ENCODE measurements at places on chromosomes 12 and 14.

- DNase-seq: no peak
Measured at GRCh38 chr12:51240971-51241370, 2.3 kb downstream of the DAZAP2 start.

DNA sequence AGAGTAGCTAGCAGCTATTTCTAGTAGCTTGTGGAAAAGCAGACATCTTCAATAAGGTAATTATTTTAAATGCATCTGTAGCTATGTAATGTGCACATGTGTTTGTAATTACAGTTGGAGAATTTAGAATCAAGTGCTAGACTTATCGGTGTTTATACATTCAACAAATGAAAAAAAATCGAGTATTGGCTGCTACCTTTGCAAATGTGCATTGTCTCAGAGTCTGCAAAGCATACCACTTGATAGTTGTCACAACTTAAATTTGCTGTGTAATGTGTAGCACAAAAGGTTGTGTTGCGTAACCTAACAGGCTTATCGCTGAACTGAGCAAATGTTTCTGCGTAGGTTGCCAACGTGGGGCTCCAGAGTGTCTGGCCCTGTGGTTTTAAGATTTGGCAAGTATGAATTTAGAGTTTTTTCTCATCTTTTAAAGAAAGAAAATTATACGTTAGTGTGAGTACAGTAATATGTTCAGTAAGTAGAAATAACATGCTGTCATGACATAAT lies 44.3 kb downstream of the TMTC2 start:
- DNase-seq: no peak

DNA sequence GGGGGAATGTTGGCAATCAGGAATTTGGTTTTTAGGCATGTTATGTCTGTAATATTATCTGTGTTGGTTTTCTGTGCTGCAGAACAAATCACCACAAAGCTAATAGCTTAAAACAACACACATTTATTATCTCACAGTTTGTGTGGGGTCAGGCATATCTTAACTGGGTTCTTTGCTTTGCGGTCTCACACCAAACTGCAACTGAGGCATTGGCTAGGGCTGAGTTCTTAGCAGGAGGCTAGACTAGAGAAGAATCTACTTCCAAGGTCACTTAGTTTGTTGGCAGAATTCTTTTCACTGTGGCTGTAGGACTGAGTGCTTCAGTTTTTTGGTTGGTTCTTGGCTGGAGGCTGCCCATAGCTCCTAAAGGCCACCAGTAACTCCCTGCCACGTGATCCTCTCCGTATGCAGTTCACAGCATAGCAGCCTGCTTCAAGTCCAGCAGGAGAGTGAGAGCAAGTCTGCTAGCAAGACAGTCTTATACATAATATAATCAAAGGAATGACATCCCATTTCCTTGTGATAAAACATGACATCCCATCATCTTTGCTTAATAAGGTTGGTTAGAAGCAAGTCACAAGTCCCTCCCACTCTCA lies 21.6 kb downstream of the ATF1 start:
- no peak for DNase-seq

GRCh38 chr12:42094277-42094676 lies 50.4 kb downstream of the GXYLT1 start:
- DNase-seq: no peak

DNA sequence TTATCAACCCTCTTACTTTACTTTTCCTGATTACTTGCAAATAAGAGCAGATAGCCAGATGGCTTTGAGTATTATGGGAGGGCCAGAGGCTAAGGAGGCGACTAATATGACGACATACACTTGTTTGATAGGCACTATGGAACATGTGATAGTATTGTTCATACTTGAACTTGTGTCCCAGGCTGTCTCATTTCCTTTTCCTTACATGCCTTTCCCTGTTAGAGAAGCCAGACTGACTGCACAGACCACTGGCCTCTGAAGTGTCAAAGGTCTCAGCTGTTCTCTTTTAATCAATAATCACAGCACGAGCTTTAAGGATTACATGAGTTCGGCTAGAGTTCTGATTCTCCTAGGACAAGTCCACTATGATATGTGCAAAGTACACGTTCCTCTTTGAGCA lies 326.0 kb downstream of the PRKD1 start:
- no peak for DNase-seq

DNA sequence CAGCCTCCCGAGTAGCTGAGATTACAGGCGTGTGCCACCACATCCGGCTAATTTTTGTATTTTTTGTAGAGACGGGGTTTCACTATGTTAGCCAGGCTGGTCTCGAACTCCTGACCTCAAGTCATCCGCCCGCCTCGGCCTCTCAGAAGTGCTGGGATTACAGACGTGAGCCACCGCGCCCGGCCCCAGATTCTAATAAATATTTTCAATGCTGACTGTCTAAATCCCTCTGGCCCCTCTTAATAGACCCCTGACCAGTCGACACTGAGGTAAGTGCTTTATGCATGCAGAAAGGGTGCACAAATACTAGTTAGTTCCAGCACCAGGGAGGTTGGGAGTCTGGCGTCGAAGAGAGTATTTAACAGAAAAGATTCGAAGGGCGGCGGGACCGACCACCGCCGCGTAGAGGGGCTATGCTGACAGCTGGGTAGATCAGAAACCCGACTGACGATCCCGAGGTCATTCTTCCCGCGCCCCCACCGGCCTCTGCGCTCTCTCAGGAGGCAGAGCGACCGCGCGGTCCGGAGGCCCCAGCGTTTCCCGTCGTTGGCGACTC lies 1.1 kb upstream of the SPATS2 start:
- no peak for DNase-seq

- DNase-seq: no peak
Measured at GRCh38 chr14:95462491-95462890, 54.0 kb downstream of the SYNE3 start.

- DNase-seq: no peak
Measured at GRCh38 chr14:49982082-49982481, 89.2 kb downstream of the ARF6 start.

DNA sequence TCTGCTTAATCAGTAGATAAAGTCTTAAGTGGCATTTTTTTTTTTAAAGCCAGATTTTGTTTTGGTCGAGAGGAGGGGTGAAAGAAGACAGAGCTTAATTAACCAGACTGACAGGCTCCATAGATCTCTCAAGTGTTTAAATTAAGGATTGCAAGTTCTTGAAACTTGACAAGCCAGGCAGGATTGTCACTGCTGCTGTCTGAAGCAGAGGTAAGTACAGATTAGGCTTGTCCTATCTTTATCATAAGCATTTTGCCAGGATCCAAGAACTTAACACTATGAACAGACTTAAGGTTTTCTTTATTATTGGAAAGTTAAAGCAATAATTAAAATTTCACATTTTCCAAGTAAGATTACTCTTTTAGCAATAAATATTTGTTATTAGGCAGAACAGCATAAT lies 179.6 kb upstream of the LMO3 start:
- DNase-seq: no peak

GRCh38 chr12:79897617-79898016 lies 37.3 kb downstream of the PPP1R12A start:
- no peak for DNase-seq

DNA sequence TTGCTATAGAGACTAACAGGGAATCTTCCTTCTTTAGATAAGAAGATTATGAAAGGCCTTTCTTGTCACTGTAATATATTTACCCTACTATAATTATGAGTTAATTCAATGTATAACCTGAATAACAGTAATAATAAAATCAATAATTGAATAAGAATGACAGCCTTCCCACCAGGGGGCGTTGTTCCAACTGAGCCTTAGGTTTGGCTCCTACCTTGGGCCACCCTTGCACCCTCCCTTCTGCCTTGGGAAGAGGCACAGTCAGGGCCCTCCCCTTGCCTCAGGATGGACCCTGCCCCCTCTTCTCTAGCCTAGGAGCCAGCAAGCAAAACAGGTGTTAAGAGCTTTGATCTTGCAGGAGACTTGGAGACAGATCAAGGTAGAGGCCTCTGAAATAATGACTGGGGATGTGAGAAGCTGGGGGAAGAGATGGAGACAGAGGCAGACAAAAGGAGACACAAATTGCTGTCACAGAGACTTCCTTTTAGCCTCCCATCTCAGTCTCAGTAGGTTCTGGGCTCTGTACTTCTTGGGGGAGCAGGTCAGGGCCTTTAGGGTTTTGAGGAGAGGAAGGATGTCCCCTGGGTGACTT lies 40.1 kb upstream of the CISTR start:
- DNase-seq: no peak

- no peak for DNase-seq
Measured at GRCh38 chr14:57671021-57671420, 177.4 kb upstream of the CCDC198 start.

Data from NCI-H1417 treated with DMSO at 0.1 percent for 48 hours (cell line).